Glomerular endothelial cell (primary cell): ENCODE measurements at places on chromosomes 1 and 21.

- DNase-seq, result no peak
Measured at GRCh38 chr1:41695118-41695745, 210.7 kb upstream of the EDN2 start.

DNA sequence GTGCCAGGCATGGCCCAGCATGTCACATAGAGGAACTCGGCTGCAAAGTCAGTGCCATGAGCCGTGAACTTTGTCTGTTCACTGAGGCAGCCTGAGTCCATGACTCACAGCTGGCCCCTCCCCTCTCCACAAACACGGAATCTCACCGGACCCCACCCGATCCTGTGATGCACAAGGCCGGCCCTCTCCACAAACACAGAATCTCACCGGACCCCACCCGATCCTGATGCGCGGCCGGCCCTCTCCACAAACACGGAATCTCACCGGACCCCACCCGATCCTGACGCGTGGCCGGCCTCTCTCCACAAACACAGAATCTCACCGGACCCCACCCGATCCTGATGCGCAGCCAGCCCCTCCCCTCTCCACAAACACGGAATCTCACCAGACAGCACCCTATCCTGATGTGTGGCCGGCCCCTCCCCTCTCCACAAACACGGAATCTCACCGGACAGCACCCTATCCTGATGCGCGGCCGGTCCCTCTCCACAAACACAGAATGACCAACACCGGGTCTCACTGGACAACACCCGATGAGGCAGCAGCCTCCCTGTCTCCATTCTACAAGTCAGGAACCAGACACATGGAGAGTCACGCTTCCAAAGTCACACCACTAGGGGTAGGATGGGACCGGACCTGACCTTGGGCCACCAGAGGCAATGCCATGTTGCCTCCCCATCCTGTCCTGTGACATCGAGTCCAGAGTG, 39.6 kb upstream of the GPR153 start:
- no peak for DNase-seq

GRCh38 chr1:22331618-22332423, 119.8 kb upstream of the ZBTB40 start:
- no peak for DNase-seq

- DNase-seq, result no peak
Measured at GRCh38 chr1:44714944-44715571, 15.9 kb downstream of the RNU5D-1 start.

DNA sequence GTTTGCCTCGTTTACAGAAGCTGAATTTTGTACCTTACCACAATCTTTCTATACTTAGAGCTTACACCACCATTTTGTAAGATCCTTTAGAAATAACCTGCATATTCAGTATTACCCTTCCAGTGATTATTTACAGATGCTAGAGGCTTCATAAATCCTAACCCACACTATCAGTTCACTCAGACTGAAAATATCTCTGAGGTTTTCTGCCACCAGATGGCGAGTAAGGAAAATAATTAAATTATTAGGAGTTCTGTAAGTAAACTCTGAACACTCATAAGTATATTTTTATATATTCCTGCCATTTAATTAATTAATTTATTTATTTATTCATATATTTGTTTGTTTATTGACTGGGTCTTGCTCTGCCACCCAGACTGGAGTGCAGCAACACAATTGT, 1635.2 kb downstream of the PLA2G4A start:
- DNase-seq, result no peak

DNA sequence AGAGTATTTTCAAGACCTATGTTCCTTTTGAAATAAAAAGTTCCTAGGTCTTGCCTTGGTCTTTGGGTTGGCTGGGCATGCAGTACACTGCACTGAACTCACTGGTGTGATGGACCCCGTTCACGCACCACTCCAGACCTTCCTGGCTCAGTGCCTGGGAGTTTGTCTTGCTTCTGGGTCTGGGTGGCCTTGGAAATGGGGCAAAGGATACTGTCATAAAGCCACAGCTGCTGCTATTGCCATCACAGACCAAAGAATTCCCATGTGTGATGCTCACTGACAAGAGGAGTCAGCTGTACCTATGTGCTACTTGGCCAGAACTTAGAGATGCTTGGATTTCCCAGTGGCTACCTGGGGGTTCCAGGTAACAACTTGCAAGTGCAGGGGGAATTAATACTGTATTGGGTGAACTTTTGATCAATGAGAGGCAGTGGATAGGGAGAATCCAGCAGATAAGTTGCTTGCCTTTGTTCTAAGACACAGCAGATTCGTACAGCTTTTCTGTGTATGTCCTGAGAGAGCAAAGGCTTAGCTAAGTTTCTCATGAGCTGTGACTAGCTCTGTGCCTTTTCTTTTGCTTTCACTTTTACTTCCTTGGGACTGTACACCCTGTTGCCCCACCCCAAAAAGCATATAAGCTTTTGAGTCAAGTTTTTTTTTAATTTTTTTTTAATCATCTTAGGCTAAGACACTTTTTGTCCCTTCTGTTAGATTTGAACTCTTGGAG, 115.3 kb downstream of the RUNX1 start:
- DNase-seq, result no peak
